NCI-H2081 treated with DMSO at 0.1 percent for 48 hours (cell line): ENCODE measurements at places on chromosomes 4 and X.

- DNase-seq = no peak
These were observed 3.1 kb upstream of the RFC1 start for GRCh38 chr4:39369301-39369700.

DNA sequence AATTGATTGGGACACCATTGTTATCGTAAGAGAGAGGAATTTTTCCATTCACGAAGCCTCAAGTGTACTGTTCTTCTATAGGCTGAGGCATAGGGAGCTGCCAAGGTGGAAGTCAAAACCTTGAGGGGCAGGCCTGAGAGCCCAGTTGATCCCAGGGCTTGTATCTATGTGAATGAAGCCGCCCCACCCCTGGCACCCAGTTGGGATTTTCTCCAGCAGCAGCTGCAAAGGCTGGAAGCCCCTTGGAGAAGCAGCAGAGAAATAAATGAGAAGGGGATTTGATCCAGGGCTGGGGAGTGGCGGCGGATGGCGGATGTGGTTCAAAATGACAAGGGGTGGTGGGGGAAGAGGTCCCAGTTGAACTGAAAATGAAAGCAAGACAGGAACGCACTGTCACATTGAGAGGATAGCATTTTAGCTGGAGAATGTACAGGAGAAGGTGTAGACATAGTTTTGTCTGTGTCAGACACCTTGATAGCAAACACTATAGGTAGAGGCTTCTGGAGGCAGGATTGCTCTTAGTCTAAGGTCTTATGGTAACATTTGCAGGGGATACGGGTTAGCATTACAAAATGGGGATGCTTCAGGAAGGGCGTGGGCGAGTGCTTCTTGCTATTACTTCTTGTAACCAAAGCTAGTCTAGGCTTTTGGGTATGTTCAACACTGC is 32.6 kb downstream of the DOCK11 start:
- DNase-seq = no peak

DNA sequence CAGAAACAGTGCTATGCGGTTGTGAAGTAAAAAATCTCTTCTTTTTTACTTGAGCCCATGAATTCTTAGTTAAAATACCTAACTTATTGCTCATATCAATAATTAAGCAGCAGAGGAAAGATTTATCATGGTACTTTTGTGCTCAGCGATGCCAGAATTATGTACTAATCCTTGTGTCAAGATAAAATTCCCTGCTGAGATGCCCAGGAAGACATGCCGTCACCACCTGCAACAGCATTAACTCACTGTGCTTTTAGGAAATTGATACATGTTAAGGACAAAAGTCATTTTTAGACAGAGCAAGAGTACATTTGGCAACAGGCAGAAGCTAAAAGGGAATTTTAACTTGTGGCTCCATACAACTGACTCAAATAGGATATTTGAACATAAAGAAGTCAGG is 138.9 kb downstream of the NPNT start:
- DNase-seq = no peak

GRCh38 chr4:168453146-168453545 is 27.1 kb downstream of the DDX60L start:
- DNase-seq = no peak

DNA sequence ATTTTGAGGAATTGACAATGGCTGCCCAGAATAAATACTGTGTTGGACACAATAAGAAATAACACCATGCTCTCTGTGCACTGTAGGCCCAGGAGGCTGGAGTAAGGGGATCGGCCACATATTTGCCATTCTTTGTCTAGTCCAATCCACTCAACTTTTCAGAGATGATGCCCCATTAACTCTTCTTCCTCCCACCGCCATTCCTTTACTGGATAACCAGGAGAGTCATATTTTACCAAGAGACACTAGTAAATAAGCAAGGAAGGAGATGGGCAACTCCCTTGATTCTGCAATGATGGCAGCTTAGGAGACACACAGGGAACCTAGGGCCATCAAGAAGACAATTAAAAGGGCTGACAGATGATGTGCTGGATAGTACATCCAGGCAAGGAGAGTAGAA is 87.9 kb upstream of the GPC3 start:
- DNase-seq = no peak

GRCh38 chr4:121741751-121742150 is 23.2 kb downstream of the SMIM43 start:
- no peak for DNase-seq

- DNase-seq = no peak
These were observed 43.6 kb downstream of the STARD8 start for GRCh38 chrX:68690936-68691501.

GRCh38 chr4:146787731-146788130 is 149.0 kb downstream of the POU4F2 start:
- no peak for DNase-seq

GRCh38 chrX:68183612-68184214 is 249.6 kb downstream of the OPHN1 start:
- no peak for DNase-seq

GRCh38 chr4:139682741-139683151 is 17.1 kb downstream of the MGST2 start:
- no peak for DNase-seq

DNA sequence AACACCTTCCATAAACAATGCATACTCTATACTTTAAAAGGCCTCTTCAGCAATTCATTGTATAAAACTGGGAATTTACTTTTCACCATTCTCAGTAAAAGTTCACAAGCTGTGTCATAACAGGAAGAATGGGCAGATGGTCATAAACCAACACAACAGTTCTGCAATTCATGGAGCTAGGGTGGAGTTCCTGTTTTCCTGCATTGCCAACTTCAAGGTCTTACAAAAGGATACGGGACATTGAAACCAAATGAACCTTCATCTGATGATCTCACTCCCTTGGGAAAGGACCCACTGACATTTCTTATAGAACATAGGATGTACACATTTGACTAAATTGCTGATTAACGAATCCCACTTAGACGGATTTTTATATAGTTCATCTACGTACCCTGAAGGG is 4.1 kb downstream of the KDR start:
- DNase-seq = no peak

- DNase-seq = peak; percentile 77
These were observed 92.2 kb upstream of the SPRY1 start for GRCh38 chr4:123304151-123304964.

- no peak for DNase-seq
These were observed 64.7 kb upstream of the SPP1 start for GRCh38 chr4:87910795-87911194.

- DNase-seq = no peak
These were observed 213.8 kb upstream of the FGF13 start for GRCh38 chrX:138925330-138925729.

DNA sequence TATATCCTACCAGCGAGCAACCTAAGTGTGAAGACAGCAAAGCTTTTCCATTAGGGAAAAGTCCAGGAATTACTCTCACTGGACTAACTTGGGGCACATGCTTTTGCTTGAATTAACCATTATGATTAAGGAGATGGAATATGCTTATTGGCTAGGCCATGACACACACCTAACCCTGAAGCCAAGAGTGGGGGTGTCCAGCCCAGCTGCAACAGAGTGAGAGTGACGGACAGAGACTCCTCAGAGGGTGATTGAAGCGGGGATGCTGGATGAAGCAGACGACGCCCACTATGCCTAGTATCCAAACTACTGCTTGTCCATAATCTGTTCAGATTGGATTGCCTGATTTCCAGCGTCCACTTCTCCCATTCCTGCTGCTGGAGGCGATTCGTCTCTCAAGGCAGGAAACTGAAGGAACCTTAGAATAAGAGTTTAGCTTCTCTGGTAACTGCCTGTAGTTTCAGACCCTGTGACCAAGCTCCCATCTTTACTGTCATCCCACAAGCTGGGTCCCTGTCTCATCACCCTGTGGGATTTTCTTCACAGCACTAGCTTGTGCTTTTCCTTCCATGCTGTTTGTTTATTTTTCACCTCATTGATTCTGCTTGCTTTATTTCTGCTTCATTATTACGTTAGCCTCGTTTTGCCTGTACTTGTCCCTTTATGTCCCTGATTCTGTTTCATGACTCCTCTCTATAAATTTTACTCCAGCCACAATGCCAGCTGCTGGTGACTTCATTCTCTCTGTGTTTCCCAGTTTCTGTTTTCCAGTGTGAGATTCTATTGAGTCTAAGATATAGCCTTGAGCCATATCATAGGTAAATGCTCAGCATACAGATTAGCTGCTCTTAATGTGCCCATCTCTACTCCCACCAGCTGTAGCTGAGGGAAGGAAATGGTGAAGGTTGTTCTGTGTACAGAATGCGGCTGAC is 19.0 kb downstream of the FAM47E start:
- DNase-seq = no peak

DNA sequence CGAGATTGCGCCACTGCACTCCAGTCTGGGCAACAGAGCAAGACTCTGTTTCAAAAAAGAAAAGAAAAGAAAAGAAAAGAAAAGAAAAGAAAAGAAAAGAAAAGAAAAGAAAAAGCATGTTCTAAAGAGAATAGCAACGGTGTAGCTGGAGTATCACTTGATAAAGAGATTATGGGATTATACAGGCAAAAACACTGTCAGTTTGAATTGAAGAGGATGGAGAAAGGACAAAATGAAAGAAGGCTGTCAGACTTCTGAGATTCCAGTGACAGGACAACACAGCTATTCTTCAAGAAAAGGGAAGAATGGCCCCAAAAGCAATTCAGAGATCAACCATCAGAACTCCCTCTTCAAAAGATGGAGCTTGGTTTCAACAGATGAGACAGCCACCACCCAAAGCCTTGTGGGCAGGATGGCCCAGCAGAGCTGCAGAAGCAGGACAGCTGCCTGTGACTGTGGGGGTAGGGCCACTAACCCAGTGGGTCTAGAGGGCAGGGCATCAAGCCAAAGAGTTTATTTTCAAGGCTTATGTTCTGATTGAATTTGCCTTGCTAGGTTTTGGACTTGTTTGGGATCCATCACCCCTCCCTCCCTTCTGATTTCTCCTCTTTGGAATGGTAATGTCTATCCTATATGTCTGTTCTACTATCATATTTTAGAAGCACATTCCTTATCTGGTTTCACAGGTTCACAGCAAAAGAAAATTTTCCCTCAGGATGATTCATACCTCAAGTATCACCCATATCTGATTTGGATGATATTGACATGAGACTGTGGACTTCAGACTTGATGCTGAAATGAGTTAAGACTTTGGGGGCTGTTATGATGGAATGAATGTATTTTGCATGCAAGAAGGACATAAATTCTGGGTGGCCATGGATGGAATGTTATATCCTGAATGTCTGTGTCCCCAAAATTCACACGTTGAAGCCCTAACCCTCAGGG is 17.5 kb downstream of the RFC1 start:
- DNase-seq = no peak

DNA sequence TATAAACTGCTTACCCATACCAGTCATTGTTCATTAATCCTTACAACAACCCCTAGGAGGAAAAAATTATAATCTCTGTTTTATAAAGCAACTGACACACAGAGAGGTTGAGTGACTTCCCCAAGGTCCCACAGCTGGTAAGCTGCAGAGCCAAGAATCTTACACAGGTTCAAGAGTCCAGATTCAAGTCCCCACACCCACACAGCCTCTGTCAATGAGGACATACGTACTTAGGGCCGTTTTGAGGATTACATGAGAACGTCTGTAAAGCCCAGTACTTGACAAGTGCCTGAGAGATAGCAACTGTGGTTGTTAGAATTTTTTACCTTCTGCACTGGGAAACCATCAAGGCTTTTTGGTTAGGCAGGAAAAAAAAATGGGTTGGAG is 556 bp upstream of the SLC25A43 start:
- no peak for DNase-seq

GRCh38 chrX:16559206-16559619 is 90.7 kb upstream of the S100G start:
- no peak for DNase-seq

GRCh38 chrX:131841496-131842437 is 181.3 kb upstream of the STK26 start:
- peak; percentile 19 for DNase-seq

- no peak for DNase-seq
These were observed 56.0 kb upstream of the BCLAF3 start for GRCh38 chrX:20046864-20047263.

DNA sequence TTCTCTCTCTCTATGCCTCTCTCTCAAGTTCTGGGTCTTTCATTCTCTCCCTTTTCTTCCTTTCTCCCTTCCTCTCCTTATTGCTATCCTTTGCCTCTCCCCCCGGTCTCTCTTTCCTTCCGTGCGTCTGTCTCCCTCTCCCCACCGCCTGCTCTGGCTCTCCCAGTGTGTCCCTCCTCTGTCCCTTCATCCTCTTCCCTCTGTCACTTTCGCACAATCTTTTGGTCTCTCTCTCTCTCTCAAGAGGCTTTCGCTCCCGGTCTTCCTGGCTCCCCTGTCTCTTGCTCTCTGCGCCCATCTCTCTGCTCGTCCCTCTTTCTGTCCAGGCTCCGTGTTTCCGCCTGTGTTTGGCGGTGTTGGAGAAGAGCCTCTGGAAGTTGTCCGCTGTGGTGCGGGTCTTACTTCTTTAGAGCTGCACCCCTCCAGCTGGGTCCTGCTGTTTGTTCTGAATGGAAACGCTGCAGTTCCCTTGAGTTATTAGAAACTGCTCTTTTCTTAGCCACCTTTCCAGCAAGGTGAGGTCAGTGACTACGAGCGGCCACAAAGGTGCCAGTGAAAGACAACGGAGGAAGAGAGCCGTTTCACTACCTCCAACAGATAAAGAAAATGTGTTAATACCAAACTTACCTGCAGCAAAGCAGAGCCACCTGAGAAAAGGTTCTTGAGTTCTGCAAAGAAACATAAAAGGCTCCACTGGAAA is 1.1 kb downstream of the BMPR1B start:
- DNase-seq = no peak

- no peak for DNase-seq
These were observed 966 bp downstream of the PDGFC start for GRCh38 chr4:156970501-156971164.

- no peak for DNase-seq
These were observed 17.5 kb upstream of the JAKMIP1 start for GRCh38 chr4:6217716-6218381.

GRCh38 chr4:24768006-24768405 is 27.4 kb upstream of the SOD3 start:
- DNase-seq = no peak

DNA sequence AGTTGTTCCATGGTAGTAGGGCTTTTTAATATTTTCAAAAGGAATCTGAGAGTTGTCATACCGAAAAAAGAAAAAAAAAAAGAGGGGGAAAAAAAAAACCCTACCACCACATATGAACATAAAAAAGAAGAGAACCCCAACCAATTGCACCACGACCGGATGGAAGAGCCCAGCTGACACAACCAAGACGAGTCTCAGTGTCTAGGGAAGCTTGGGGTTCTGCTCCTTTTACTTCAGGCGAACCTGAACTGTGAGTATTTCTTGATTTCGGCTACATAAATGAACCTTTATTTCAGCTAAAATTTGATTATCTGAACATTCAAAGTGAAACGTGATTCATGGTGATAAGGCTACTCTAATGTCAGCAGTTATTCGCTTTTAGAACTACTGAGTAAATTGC is at the start of gene GPR34:
Gene GPR34, plus strand, starts transcription at position 139 of the 400 bp plus-strand sequence. CDS start 6,661 bp downstream, outside the sequence.
- DNase-seq = no peak

DNA sequence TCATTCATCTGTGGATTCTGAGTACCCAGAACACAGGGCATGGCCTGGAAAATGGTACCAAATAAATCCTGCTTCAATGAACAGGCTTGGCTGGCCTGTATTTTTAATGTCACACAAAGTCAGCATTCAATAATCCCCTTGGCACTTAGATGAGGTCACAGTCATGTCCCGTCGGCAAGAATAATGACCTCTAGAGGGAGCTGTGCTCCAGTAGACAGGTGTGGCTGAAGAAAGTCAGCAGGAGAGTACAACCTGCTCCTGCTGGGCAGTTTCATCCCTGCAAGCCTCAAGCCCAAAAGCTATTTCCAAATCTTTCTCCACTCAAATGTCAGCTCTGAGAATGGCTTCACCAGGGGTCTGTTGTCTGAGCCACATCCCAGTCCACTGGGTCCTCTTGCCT is 404.0 kb upstream of the F9 start:
- no peak for DNase-seq
